Head of caudate nucleus (tissue), 42 donors: ENCODE measurements at places on chromosomes 7 and 10.

DNA sequence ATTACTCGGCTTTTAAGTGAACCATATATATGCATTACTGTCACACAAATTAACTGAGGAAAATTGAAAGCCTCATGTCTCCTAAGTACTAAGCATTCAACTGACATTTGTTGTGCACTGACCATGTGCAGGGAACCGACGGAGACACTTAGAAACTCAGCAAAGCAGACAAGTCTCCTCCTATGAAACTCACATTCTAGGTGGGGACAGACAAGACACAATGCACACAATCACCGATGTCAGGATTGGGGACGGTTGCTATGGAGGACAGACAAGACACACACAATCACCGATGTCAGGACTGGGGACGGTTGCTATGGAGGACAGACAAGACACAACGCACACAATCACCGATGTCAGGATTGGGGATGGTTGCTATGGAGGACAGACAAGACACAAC, 134.0 kb downstream of the PTPRN2 start:
- DNase-seq, result no peak

DNA sequence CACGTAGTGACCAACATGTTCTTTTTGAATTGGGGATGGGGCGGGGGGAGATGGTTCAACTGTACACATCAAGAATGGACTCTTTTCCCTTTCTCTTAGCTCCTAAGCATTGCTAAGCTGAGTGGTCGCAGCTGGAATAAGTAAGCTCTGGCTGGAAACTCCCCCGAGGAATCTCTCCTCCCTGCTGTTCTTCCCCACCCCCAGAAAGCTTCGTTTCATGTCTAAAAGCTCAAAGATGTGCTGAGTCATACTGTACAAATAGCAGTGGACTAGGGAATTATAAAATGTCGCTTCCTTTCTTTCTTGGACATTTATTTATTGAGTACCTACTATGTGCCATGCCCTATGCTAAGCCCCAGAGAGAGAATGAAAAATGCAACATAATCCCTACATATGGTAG, 191.1 kb upstream of the ADO start:
- DNase-seq, result no peak

GRCh38 chr7:18505870-18506460, 10.4 kb downstream of the HDAC9 start:
- no peak for DNase-seq

DNA sequence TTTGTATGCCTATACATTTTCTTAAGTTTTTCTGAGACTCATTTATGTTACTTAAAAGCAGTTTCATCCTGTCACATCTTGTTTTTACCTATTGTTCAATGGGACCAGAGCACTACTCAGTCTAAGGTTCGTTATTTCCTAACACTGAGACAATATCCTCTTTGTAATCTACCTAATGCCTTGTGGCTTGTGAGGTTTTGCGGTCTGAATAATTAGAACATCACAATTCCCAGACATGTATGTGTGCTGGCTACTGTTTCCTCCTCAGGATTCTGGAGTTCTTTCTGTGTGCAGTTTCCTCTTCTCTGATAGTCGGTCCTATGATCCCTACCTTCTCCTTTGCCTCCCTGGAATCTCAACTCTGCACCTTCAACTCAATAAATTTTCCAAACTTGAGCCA, 620.2 kb downstream of the ANKRD7 start:
- DNase-seq, result no peak

DNA sequence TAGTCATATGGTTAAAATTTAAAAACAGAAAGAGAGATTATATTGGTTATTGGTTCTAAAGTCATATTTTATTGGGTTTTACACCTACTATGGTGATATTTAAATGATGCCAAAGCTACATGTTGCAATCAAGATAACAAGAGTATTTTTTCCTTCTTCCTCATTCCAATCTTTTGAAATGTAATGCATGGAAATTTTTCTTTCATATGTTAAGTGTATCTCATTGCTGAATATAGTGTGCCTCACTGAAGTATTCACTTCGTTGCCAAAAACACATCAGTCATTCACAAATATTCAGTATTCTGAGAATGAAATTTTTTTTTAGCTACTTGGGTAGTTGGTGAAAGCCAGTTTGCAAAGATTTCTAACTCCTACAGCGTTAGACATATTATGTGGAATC, 19.5 kb downstream of the HDAC9 start:
- no peak for DNase-seq

DNA sequence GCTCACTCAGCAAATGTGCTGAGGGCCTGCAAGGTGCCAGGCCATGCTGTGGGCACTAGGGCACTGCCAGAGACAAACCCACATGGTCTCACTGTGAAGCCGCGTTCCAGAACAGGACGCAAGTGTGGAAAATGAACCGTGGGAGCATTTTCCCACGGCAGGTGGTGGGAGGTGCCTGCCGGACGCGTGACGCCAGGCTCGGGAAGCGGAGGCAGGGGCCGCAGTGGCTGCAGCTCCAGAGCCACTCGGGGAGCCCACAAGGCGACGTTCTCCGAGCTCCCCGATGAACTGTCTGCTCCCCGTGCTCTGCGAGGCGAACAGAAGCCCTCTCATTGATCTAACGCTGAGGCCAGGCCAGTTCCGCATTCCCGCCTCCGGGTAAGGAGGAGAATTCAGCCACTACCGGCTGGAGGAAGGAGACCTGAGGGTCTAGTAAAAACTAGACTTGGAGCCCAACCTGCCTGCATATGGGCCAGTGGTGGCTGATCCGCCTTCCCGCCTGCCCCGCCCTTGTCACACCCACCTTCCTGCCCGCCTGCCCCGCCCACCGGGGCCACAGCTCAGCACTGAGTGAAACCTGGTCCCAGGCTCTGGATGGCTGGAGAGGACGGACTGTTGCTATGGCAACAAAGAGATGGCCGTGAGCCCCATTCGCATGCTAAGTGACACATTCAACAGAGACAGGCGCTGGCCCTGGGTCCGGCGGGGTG, 13.1 kb downstream of the ADGRA1 start:
- no peak for DNase-seq
